ENCODE measurements at places on chromosomes 7 and 10. TPM values are rescaled to one million over a fixed set of nuclear protein-coding genes. Genes with fewer than 3 reads are reported as not detected.
A peak's percentile ranks its signal among the peaks of the same experiment; 100 is the strongest.

The HOXA10 gene
- total RNA-seq, result not detected

The HMX2 gene
- 0.12 TPM for total RNA-seq

DNA sequence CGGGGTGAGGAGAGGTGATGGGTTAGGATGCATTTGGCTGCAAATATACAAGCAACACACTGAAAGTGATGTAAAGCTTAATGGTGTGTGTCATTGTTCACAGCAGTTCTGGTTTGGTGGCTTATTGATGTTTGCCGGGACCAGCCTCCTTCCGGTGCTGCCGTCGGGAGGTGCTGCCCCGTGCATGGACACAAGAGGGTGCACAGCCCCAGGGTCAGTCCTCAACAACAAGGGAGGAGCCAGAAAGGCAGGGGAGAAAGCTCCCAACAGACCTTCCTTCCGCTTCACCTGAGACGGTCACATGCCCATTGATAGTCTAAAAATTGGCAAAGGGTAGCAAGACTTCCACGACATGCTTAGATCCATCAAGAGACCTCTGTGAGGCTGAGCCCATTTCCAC, 9.5 kb downstream of the RNF32 start:
- H3K4me3 ChIP-seq, result no peak overlapping the region
- no peak for DNase-seq
- peaks cover 4% of the 10 kb centered on the region for H3K4me1 ChIP-seq
- H3K27ac ChIP-seq, result no peak overlapping the region

GRCh38 chr7:148277042-148277660, 313.4 kb upstream of the C7orf33 start:
- no peak for DNase-seq
- H3K36me3 ChIP-seq, result no peaks in the 10 kb centered on the region
- H3K27ac ChIP-seq, result no peak overlapping the region
- no peaks in the 10 kb centered on the region for H3K4me1 ChIP-seq
- peaks cover 13% of the 10 kb centered on the region for H3K27me3 ChIP-seq

- no peaks in the 10 kb centered on the region for H3K27me3 ChIP-seq
- no peaks in the 10 kb centered on the region for H3K4me1 ChIP-seq
- no peak for DNase-seq
These were observed 58.3 kb downstream of the BICC1 start for GRCh38 chr10:58570979-58571378.

- H3K27me3 ChIP-seq, result no peaks in the 10 kb centered on the region
- no peak overlapping the region for H3K4me3 ChIP-seq
These were observed 237.0 kb downstream of the SDK1 start for GRCh38 chr7:3538041-3538440.

- H3K27ac ChIP-seq, result peak overlapping the region; percentile 5
- H3K4me3 ChIP-seq, result no peak overlapping the region
- no peaks in the 10 kb centered on the region for H3K27me3 ChIP-seq
- H3K4me1 ChIP-seq, result peaks cover 15% of the 10 kb centered on the region
- peaks cover 19% of the 10 kb centered on the region for H3K36me3 ChIP-seq
- DNase-seq, result no peak
These were observed 31.3 kb downstream of the GPER1 start for GRCh38 chr7:1119201-1119600.

DNA sequence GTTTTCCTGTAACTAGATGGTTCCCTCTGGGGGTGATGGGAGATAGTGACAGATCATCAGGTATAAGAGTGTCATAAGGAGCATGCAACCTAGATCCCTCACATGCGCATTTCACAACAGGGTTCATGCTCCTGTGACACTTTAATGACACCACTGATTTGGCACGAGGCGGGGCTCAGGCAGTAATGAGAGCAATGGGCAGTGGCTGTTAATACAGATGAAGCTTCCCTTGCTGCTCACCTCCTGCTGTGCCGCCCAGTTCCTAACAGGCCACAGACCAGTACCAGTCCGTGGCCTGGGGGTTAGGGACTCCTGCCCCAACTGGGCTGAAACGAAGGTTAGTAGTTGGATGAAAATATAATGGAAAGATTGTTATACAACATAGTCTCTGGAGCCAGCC, 201.6 kb upstream of the LRRN3 start:
- peaks cover 7% of the 10 kb centered on the region for H3K36me3 ChIP-seq
- peaks cover 19% of the 10 kb centered on the region for H3K4me1 ChIP-seq
- DNase-seq, result no peak

- no peak overlapping the region for H3K27ac ChIP-seq
- H3K4me1 ChIP-seq, result no peaks in the 10 kb centered on the region
- H3K4me3 ChIP-seq, result no peak overlapping the region
- DNase-seq, result no peak
- H3K36me3 ChIP-seq, result no peaks in the 10 kb centered on the region
- H3K27me3 ChIP-seq, result peaks cover 18% of the 10 kb centered on the region
These were observed 191.5 kb upstream of the CELF2 start for GRCh38 chr10:10826125-10826524.

DNA sequence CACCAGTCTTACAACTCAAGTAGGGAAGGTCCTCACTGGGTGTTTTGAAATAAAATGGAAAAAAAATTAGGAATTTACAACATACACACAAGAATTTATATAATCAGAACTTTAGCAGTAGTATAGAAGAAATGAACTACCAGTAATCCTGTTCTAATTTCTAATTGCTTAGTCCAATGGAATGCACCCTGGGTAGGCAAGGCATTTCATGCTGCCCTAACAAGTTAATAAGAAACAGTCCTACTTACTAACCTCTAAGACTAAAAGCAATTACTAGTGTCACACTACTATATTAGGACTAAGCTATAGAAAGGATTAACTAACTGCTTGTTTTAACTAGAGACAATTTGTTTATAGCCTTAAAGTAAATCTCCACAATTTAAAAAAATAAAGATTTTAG, 158.1 kb downstream of the BTAF1 start:
- H3K27ac ChIP-seq, result no peak overlapping the region
- no peaks in the 10 kb centered on the region for H3K27me3 ChIP-seq
- H3K4me3 ChIP-seq, result no peak overlapping the region
- H3K36me3 ChIP-seq, result peaks cover 8% of the 10 kb centered on the region
- H3K4me1 ChIP-seq, result no peaks in the 10 kb centered on the region

DNA sequence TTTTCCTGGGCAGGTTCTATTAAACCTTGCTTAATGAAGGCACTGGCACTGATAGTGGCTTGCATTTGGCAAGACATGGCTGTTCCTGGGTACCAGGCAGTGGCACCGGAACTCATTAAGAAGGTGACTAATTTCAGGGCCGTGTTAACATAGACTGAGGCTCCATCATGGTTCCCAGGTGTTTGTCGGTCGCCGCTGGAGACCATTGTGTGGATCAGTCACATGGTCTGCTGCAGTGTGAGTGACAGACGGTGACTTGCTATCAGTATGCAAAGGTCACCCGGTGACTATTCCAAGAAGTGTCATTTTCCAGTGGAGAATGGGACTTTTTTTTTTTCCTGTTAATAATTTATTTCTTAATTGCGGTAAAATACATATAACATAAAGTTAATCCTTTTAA, 106.3 kb downstream of the INSYN2A start:
- H3K27ac ChIP-seq, result no peak overlapping the region
- H3K4me1 ChIP-seq, result no peaks in the 10 kb centered on the region
- H3K36me3 ChIP-seq, result no peaks in the 10 kb centered on the region
- H3K4me3 ChIP-seq, result no peak overlapping the region
- H3K27me3 ChIP-seq, result no peaks in the 10 kb centered on the region
- DNase-seq, result no peak

DNA sequence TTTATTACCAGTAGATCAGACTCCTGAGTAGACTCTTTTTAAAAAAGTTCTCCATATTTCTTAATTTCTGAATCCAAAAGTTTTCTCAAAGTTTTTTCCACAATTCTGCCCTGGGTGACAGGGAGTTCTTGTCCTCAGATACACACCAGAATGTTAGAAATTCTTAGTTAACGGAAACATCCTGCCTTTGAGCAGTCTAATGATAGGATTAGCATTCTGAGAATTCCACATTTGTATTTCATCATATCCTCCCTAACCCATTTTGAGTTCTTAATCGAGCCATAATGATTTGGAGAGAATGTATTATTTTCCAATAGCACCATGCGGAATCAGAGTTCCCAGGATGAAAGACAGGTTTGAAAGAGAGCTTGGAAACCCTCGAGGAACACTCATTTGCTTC, 28.9 kb upstream of the MRPS33 start:
- H3K27me3 ChIP-seq, result peaks cover 17% of the 10 kb centered on the region
- no peak overlapping the region for H3K27ac ChIP-seq
- H3K4me1 ChIP-seq, result no peaks in the 10 kb centered on the region
- H3K36me3 ChIP-seq, result no peaks in the 10 kb centered on the region
- H3K4me3 ChIP-seq, result no peak overlapping the region

DNA sequence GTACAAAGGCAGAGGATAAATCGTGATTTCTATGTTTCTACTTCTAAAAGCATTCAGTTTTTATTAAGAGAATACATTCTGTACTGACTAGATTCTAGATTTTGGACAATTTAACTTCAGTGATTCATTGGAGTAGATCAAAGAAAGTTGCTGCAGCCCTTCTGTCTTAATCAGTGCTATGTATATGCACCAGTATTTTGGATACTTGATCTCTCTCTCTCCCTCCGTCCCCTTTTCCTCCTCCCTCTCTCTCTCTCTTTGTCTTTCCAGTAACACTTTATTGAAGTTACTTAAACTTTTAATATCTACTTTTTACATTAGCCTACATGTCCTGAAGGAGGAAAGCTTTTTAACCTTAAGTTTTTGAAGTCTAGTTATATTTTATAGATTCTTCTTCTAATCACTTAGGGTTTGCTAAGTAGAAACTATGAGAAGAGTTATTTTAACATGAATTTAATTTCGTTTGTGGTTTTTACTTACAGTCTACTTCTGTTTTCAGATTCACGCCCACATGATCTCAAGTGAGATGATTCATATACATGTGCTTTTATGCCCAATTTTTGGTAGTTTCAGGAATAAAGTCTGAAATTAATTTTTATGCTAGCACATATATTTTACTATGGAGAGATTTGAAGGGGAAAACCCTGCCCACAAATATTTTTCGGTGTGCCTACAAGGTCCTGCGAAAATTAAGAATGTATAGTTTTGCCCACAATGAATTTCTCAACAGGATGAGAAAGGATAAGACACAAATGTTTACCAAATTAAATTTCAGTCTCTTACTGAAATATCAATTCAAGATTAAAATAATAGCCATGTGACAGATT, 9.1 kb downstream of the MDFIC start:
- H3K36me3 ChIP-seq, result peaks cover 33% of the 10 kb centered on the region
- H3K4me3 ChIP-seq, result no peak overlapping the region
- DNase-seq, result no peak
- peaks cover 49% of the 10 kb centered on the region for H3K4me1 ChIP-seq

DNA sequence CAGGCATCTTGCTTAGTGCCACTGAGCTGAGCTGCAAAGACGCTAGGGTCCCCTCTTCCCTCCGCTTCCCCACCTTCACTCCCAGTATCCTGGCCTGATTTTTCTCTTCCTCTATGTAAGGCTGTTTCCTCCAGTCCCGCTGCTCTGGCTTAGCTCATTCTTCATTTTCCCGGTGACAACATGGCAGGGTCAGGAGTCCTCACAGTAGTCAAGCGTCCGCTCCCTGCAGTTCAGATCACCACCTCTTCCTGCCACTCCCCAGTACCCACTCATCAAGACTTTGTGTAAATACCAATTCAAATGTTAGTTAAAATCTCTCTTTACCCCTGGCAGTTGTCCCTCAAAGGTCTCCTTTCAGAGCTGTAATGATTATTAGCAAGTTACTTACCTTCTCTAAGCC, 650.4 kb upstream of the CELF2 start:
- no peaks in the 10 kb centered on the region for H3K4me1 ChIP-seq
- no peak for DNase-seq
- no peak overlapping the region for H3K27ac ChIP-seq

- no peak overlapping the region for H3K27ac ChIP-seq
- no peaks in the 10 kb centered on the region for H3K36me3 ChIP-seq
- no peak for DNase-seq
These were observed 1.9 kb downstream of the FZD1 start for GRCh38 chr7:91266067-91266688.

Measured in activated naive CD8-positive, alpha-beta T cell treated with anti-CD3 and anti-CD28 coated beads for 36 hours (primary cell).